ENCODE measurements at places on chromosomes 13 and 19.

GRCh38 chr13:52738719-52739467 is 727 bp downstream of the CNMD start:
- no peak for DNase-seq

GRCh38 chr13:73198991-73199411 is 140.2 kb downstream of the KLF5 start:
- no peak for DNase-seq

DNA sequence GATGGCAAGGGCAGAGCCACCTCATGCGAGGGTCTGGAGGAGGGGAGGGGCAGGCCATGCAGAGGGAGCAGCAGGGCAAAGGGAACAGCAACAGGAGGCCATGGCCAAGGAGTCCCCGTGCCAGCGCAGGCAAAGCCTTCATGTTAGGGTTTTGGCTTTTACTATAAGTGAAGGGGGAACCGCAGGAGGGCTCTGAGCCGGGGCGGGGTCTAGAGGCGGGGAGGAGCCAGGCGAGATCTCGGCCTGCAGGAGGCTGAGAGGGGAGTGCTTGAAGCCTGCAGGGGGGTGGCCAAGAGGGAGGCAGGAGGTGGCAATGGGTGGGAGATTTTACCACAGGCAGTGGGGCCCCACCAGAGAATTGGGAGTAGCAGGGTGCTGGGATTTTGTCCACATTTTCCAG is 6.3 kb downstream of the ARHGAP33 start:
- DNase-seq: no peak

- DNase-seq: no peak
Measured at GRCh38 chr13:63999614-64000305, 2584.1 kb upstream of the PCDH20 start.

GRCh38 chr13:29681864-29682263 is 86.4 kb upstream of the SLC7A1 start:
- no peak for DNase-seq

GRCh38 chr13:79767126-79767525 is 286.2 kb downstream of the NDFIP2 start:
- no peak for DNase-seq

DNA sequence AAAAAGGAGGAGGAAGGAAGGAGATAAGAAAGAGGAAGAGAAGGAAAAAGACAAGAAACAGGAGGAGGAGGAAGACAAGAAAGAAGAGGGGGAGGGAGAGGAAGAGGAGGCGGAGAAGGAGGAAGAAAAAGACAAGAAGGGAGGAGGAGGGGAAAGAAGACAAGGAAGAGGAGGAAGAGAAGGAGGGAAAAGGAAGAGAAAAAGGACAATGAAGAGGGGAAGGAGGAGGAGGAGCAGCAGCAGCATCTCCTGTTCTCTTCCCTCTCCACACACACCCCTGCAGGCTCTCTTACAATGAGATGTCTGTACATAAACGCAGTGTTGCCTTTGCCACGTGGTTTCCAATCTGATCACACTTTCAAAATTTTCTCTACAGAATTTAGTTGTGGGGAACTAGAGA is 66.6 kb downstream of the RUBCNL start:
- DNase-seq: no peak
